T-helper 9 cell (primary cell): ENCODE measurements at places on chromosomes 2 and 18.

- DNase-seq = no peak
Observed at GRCh38 chr2:45781464-45781811, 130.0 kb downstream of the PRKCE start.

DNA sequence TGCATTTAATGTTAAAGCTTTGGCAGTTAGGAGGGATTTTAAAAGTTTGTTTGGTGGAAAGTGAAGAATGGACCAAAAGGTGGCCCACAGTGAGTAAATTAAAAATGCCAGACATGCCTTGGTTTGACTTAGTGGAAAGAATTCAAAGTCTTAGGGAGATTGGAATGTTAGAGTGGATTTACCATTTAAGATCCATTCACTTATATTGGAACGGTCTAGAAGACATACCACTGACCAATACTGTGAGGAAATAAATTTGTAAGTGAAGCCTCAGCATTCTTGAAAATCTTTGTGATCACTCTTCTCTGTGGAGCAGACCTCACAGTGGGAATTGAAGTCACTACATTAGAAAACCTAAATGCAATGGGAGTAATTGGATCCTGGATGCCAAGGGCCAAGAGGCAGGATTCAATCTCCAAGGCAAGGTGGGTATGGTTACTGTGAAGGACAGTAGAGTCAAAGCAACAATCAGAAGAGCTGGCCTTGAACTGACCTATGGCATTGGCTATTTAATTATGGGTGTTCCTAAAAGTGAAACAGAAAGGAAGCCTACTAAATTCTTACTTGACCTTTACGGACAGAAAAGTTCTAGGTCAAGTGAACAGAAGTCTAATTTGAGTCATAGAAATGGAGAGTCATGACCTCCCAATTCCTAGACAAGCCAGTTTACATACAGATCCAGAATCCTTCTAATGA lies 40.2 kb upstream of the VRK2 start:
- no peak for DNase-seq

DNA sequence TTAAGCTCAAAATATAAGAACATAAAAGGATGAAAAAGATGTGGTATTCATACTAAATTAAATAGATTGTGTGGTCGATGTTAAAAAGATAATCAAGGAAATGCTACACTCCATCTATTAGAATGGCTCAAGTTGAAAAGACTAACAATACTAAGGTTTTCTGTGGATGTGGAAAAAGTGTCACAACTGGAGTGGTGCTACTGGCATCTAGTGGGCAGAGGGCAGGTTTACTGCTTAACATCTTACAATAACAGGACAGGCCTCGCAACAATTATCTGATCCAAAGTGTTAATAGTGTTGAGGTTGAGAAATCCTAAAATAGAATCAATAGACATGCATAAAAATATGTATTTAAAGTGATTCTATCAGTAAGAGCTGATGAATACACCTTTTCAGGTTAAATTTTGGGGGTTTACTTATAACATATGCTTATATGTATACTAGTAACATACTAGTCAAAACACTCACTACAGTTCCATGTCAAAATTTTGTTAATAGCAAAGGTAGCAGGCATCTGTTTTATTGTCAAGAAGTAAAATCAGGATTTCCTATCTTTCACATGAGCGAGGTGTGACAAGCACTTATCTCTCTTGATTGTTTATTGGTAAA lies 91.5 kb upstream of the TMEFF2 start:
- no peak for DNase-seq

- DNase-seq = no peak
Observed at GRCh38 chr2:105188343-105188742, 53.2 kb upstream of the GPR45 start.

GRCh38 chr2:109214651-109215371 lies 85.8 kb downstream of the SH3RF3 start:
- DNase-seq = no peak

DNA sequence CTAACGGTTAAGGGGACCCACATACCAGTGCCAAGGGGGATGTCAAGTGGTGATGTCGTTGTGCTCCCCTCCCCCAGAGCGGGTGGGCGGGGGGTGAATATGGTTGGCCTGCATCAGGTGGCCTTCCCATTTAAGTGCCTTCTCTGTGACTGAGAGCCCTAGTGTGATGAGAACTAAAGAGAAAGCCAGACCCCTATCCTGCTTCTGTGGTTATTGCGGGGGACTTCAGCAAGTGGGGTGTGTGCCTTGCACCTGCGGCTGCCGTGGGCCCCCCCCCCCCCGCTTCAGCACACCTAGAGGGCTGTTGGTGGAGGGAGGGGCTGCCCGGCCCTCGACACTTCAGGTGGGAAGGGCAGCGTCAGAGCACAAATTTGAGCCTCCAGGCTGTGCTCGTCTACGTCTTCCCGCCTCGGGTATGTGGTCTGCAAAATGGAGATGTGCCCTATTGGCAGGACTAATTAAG lies 6.1 kb downstream of the CTDSP1 start:
- no peak for DNase-seq

DNA sequence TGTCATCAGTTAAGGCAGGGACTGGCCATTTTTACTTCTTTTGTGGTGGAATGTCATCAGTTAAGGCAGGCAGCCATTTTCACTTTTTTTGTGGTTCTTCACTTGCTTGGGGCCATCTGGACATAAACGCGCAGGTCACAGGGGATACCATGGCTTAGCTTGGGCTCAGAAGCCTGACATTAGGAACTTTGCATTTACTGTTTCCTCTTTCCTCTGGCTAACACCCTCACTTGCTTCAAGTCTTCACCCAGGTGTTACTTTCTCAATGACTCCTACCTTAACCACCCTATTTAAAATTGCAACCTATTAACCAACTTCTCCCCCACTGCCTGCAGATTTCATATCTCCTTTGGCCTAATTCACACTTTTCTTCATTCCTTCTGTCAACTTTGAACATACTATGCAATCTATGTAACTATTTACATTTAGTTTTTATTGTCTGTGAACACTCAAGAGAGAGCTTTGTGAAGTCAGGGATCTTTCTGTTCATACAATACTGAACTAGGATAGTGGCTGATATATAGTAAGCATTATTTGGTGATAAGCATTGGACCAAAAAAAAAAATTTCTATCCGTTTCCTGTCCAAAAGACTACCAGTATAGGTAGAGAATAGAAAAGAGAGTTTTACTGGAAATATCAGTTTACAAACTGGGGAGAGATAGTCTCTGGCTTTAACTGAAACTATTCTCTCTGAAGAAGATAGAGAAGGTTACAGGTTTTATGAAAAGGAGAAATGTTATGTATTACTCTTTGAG lies 600.1 kb upstream of the ZNF804A start:
- no peak for DNase-seq

DNA sequence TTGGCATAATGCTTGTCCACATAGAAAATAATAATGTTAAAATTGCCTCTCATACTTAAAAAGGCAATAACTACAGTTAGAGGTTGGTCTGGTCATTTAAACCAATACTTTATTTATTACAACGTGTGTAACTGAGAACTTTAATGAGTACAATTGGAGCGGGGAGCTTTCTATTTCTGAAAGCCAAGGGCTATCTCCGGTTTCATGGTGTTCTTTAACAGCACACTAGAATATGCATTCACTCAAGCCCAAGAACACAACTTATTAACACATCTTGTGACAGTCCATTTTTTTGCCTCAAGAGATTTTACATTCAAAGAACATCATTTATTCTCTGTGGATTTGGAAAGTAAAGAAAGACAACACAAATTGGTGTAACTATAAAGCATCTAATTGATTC lies 131.8 kb downstream of the KCNH7 start:
- no peak for DNase-seq

DNA sequence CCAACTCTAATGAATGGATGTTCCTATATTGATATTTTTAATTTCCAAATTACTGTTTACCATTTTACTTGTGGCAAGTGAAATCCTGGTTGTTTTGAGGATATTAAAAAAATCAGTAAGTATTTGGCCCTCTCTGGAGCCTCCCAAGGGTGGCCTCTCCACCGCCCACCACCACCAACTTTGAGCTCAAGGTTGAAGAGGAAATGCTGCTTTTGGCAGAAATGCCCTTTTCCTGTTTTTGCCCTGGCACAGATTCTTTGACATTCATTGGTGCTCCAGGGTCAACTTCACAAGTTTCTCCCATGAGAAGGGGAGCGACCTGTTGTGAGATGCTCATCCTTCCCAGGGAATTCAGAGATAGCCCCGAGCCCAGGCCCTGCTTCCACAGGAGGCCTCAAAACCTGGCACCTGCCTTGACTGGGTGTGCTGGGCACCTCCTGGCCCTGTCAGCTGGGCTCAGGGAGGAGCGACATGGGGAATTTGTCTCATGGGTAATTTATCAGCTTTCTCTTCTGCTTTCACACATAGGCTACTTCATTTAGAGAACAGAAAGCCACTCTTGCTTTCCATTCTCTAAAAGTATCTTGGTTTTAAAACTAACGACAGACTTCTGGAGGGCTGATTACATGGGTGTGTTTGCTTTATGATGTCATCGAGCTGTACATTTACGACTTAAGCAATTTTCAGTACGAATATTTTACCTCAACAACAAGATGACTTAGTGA lies 6.9 kb downstream of the CD8A start:
- DNase-seq = no peak

- DNase-seq = no peak
Observed at GRCh38 chr2:226478109-226478809, 321.4 kb downstream of the IRS1 start.

- DNase-seq = no peak
Observed at GRCh38 chr2:71647356-71647755, 194.0 kb downstream of the DYSF start.

- no peak for DNase-seq
Observed at GRCh38 chr2:240395896-240396622, 39.4 kb upstream of the GPC1 start.

DNA sequence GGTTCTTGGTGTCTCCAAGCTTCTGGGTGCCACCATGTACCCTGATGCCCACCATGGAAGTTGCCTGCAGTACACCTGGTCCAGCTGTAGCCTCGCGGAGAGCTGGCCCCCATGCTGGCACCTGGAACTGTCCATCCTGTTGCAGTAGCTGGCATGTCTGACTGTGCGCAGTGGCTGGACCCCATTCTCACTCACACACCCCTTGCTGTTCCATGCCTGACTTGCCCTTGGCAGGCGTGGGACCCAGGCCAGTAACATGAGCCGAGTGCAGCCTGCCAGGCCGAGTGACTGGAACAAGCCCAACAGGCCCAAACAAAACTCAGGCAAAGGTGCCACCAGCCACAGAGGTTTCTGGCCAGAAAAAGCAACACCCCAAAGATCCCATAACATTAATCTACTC lies 73.8 kb downstream of the NEURL3 start:
- DNase-seq = no peak

- DNase-seq = no peak
Observed at GRCh38 chr18:10055125-10055750, 141.4 kb downstream of the VAPA start.

- DNase-seq = no peak
Observed at GRCh38 chr2:198456418-198456817, 652.0 kb downstream of the PLCL1 start.

GRCh38 chr2:133589456-133589855 lies 21.2 kb upstream of the NCKAP5 start:
- no peak for DNase-seq

- DNase-seq = no peak
Observed at GRCh38 chr2:23649303-23649702, 264.3 kb downstream of the KLHL29 start.

DNA sequence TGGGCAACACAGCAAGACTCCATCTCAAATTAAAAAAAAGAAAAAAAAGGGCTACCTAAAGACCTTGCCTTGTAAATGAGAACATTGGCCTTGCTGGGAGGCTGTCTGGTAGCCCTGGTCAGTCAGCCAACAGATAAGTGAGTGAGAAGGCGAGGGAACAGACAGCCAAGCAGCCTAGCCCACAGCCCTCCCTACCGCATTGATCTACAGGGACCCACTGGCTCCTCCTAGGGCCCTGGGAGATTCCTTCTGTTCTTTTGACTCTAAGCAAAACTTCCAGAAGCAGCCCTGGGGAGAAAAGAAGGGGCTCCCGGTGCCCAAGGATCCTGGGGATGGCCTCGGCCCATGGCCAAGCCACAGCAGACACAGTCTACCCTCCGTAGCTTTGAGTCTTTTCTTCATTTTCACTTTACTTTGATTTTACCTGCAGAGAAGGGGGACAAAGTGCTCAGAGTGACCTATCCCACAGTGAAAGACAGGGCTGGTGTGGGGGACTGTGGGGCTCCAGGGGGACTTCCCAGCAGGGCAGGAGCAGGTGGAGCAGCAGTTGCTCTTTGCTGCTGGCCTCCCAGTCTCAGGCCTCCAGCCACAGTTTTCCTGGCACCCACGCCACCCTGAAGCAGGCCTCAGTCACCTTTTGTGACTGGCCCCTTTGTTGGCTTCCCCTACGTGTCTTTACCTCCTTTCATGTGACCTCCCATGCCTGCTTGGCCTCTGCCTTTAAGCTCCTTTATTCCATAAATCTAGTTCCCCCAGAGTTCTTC lies 5.1 kb downstream of the CEP68 start:
- DNase-seq = no peak

GRCh38 chr2:187900021-187900420 lies 345.8 kb upstream of the TFPI start:
- DNase-seq = no peak

- no peak for DNase-seq
Observed at GRCh38 chr18:8381821-8382459, 227.3 kb upstream of the RAB12 start.

GRCh38 chr2:1995987-1996386 lies 251.7 kb upstream of the PXDN start:
- DNase-seq = no peak

- no peak for DNase-seq
Observed at GRCh38 chr2:173400760-173401159, 46.1 kb downstream of the CDCA7 start.

DNA sequence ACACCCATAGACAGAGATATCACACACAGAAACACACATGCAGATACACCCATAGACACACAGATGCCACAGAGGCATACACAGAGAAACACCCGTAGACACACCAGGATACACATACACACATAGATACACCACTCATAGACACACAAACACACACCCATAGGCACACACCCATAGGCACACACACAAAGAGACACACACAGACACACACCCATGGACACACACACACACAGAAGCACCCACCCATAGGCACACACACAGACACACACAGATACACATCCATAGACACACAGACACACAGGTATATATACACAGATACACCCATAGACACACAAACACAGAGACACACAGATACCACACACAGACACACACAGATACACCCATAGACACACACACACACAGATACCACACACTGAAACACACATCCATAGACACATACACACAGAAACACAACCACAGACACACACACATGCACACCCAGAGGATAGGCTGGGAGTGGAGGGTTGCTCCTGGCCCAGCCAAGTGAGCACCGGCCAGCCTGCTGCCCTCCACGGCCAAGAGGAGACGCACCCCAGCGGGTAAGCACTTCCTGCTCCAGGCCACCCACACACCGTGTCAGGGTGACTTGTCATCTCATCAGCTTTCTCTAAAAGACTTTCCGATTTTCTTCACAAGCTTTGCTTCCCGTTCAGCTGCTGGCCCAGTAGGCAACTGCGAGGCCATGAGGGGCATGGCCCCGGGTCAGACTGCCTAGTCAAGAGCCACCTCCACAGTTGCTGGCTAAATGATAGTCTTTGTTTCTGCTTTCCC lies 14.1 kb upstream of the CNNM3 start:
- DNase-seq = no peak

- no peak for DNase-seq
Observed at GRCh38 chr2:214856137-214856536, 46.7 kb upstream of the BARD1 start.
